Muscle of leg (tissue), 16 donors: ENCODE measurements at places on chromosomes 2 and 18. TPM values are rescaled to one million over a fixed set of nuclear protein-coding genes. Genes with fewer than 3 reads are reported as not detected.

Gene DAW1
- total RNA-seq: not detected

Gene EVA1A
- total RNA-seq: 6.9 TPM

Gene SPATA3
- not detected for total RNA-seq

Gene MBP
- 11.1 TPM for total RNA-seq

Gene UGT1A3
- not detected for total RNA-seq

Gene TEX44
- not detected for total RNA-seq

Gene FEV
- not detected for total RNA-seq

Gene MRO
- 0.22 TPM for total RNA-seq

Gene CABLES1
- 3.7 TPM for total RNA-seq

Gene NCKAP5
- total RNA-seq: 4.7 TPM

Gene CD302
- 18.1 TPM for total RNA-seq

Gene EFR3B
- total RNA-seq: 3.2 TPM

Gene CHAC2
- total RNA-seq: 1.4 TPM

Gene SOWAHC
- total RNA-seq: 5.4 TPM

Gene LIMS4
- total RNA-seq: 3.8 TPM

Gene PGAP1
- 12.7 TPM for total RNA-seq

Gene NYAP2
- total RNA-seq: 0.40 TPM

Gene C2orf15
- total RNA-seq: 0.04 TPM

Gene SUMO1
- total RNA-seq: 91.2 TPM

Gene HOXD9
- total RNA-seq: 0.75 TPM

Gene IL36B
- not detected for total RNA-seq

Gene HRH4
- total RNA-seq: 0.09 TPM

Gene HES6
- total RNA-seq: 17.1 TPM

Gene PTPRM
- total RNA-seq: 61.7 TPM

Gene KRTCAP3
- 0.53 TPM for total RNA-seq

Gene SLC4A5
- total RNA-seq: 2.2 TPM

Gene TTC27
- total RNA-seq: 19.0 TPM

Gene KCNIP3
- total RNA-seq: 5.8 TPM

Gene STRN
- 25.4 TPM for total RNA-seq

Gene LRRTM4
- 2.3 TPM for total RNA-seq

Gene CD207
- total RNA-seq: 0.13 TPM
